ENCODE measurements at places on chromosomes 2 and 18.

GRCh38 chr18:75068682-75069435, 140.1 kb downstream of the PTGR3 start:
- no peak for DNase-seq

GRCh38 chr18:68780802-68781635, 16.9 kb upstream of the CCDC102B start:
- no peak for DNase-seq

DNA sequence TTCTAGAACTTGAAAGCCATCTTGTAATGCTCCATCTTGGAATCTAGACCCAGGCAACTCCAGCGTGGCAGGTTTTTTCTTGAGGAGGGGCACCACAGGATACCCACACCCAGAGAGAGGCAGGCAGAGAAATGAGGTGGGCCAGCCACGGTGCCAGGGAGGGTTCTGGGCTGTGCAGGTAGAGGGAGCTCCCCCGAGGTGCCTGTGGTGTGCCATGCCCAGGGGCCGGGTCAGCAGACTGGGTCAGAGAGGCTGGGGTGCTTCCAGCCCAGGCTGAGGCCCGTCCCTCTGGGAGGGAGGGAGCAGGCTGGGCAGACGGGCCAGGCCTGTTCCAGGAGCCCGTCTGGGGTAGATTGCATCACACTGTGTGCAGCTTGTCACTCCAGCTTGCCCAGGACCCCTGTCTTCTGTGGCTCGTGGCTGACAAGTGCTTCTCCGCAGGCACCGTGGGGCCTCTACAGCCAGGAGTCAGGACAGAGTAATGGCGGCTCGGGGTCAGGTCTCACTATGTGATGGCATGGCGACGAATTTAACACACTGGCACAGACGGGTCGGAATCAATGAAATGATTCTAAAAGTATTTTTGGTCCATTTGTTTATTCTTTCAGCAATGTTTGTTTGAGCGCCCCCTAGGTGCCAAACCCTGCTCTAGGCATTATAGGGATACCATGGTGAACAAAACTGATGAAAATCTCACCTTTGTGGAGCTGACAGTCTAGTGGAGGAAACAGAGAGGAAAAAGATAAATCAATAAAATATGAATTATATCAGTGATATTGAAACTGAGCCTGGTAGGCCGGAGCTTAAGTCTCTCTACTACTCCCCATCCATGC, 144.0 kb downstream of the ACOXL start:
- DNase-seq, result no peak

DNA sequence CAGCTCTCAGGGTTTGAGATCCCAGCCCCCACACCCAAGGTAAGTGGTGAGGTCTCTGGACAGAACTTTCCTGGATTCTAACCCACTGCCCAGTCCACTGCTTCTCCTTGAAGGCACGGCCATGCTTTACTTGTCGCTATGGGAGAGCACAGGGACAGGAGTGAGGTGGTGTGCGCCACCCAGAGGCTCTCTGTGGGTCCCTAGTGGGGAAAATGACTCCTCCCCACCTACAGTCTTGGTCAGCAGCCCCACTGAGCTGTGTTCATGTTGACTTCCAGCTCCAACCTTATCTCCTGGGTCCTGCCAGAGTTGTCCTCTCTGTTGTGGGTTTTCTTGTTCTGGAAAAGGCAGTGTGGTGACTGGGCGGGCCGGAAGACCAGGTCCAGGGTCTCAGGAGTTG, 11.1 kb downstream of the TET3 start:
- DNase-seq, result no peak

DNA sequence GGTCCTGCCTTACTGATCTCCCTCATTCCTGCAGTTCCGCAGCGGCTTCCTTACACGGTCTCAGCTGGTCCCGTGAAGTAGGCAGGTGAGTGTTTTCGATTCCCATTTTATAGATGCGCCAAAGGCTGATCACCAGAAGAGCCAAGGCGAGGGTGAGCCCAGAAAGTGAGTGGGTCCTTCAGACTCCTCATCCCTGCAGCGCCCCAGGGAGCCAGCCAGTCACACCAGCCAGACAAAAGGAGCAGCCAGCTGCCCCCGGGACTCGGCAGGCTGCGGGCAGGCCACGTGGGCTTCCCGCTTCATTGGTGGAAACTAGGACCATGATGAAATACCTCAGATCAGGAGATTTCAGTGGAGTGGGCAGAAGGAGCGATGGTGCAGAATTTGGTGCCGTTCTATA, 85.9 kb downstream of the SMAD7 start:
- DNase-seq, result no peak

- DNase-seq, result no peak
Measured at GRCh38 chr18:61714421-61714820, 178.4 kb downstream of the RNF152 start.

GRCh38 chr18:48688961-48689360, 150.1 kb downstream of the CTIF start:
- DNase-seq, result no peak

Measured in endothelial cell (in vitro differentiated cells).